Astrocyte of the cerebellum (primary cell): ENCODE measurements at places on chromosomes 1 and 21.

DNA sequence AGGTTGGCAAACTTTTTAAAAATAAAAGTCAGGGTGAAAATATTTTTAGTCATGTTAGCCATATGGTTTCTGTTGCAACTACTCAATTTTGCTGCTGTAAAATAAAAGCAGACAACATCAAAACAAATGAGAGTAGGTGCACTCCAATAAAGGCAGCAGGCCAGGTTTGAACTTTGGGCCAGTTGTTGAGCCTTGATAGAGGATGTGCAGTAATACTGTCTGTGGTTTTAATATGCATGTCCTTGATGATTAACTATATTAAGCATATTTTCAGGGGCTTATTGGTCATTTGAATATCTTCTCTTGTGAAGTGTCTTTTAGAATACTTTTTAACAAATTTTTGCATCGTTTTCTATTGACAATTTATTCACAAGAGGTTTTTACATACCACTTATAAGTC, 1399.9 kb upstream of the B3GALT2 start:
- DNase-seq: no peak

- DNase-seq: no peak
These were observed 109.5 kb downstream of the TBX15 start for GRCh38 chr1:118878661-118879060.

DNA sequence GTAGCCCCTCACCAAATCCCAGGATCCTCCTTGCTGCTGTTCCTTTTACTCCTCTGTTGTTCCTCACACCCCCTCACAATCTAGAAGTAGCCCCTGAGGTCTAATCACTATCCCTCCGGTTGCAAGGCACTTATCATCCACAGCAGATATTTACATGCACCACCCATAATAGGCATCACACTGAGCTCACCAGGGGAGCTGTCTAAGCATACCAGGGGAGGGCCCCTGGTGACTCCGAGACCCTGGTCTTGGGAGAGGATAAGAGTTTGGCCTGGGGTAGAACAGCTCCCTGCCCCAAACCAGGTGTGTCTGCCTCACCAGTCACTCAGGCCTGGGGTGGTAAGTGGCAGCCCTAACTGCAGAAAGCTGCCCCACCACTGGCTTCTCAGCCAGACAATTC, 37.3 kb upstream of the ZC3H12A start:
- no peak for DNase-seq

DNA sequence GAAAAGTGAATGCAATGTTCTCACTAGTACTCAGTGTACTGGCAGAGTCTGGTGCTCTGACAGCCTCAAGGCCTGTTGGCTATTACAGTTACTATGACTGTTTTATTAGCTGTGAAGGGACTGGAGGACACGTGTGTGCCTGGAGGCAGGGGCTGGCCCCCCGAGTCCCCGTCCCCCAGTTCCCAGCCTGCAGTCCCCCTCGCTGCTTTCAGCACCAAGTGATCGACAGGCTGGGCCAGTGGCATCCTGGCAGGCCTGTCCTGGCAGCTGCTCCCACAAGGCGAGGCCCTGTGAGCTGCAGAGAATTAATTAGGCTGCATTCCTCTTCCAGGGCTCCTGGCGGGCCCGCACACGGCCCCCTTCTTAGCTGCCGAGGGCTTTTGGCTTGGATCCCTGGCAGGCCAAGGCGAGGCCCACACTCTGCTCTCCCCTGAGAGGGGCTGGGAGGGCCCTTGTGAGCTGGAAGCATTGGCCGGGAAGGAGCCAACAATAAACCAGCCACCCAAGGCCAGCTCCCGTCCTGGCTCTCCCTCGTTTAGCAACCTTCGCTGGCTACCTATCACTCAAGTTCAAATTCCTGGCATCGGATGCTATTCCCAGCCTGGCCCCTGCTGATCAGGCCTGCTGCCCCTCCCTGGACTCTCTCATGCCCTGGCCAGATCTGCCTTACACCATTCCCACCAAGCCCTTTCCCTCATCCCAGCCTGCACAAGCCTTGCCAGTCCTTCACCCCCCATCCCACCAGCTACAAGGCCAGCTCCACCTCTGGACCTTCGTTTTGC, 9.8 kb downstream of the EDN2 start:
- DNase-seq: no peak

GRCh38 chr1:221992427-221992826, 250.5 kb upstream of the DUSP10 start:
- no peak for DNase-seq

DNA sequence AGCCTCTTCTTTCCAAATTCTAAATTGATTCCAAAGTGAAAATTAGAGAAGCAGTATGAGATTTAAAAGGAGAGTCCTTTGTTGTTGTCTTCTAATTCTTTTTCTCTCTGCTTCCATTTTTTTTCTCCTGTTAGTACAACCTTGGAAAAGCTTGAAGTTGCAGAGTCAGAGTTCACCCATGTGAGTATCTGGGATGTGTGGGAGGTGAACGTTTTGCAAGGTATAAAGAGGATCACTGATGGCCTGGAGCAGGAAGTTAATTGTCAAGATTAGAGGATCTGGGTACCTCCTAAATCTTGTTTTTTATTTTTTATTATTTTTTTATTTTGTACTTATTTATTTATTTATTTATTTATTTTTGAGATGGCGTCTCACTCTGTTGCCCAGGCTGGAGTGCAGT, 7.7 kb upstream of the PSMD4 start:
- no peak for DNase-seq

- no peak for DNase-seq
These were observed 581.8 kb downstream of the PLPP3 start for GRCh38 chr1:55997536-55997935.

- no peak for DNase-seq
These were observed 51.1 kb downstream of the DISP3 start for GRCh38 chr1:11529763-11530730.

- no peak for DNase-seq
These were observed 72.4 kb upstream of the POU3F1 start for GRCh38 chr1:38118976-38119375.

DNA sequence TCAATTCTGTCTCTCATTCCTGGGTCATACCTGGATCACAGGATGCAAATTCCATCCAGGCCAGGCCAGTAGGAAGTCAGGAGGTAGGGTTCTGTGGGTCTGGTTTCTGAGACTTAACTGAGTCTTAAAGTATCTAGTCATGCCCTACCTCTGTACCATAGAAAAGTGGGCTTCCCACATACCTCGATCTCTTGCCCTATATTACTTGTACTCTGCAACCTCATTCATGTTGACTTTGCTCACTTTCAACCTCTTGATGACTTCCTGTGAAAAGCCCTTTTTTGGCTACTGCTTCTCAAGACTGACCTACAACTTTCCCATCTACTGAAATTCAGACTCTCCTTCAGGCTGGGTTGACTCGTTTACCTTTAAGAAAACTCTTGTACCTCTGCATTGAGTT, 128.9 kb upstream of the C8B start:
- DNase-seq: no peak

- DNase-seq: peak; percentile 89
These were observed 61.6 kb downstream of the DHRS3 start for GRCh38 chr1:12556368-12556930.

- DNase-seq: no peak
These were observed 48.1 kb upstream of the DAB1 start for GRCh38 chr1:57471995-57472394.

DNA sequence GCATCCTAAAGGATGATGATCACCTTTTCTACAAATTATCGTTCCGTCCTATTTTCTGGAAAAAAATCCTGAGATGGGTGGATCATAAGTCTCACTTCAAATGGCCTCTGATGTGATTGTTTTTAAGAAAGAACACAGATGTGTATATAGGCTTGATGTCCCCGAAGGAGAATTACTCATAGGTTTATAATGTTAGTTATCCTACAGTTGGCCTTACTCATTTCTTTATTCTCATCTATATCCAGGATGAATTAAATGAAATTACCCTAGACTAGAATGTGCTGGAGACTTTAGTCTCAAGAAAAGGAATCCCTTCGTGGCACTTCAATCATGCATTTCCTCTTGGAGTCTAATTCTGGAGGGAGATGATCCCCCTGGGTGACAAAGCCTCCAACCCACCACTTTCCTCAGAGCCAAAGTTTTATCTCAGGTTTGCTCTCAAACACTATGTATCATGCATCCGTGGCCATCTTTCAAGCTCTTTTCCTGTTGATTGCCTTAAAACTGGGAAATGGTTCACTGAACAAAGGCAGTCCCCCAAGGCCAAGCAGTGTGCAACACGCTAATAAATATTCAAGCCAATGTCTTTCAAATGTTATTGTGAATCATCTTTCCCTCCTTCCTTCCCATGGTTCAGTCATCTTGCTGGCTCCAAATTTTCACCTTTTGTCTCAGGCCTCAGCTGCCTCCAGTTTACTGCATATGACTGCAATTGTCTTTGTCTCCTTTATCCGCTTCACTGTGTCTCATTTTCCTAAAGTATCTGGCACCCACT, 32.5 kb upstream of the SMYD2 start:
- DNase-seq: no peak

DNA sequence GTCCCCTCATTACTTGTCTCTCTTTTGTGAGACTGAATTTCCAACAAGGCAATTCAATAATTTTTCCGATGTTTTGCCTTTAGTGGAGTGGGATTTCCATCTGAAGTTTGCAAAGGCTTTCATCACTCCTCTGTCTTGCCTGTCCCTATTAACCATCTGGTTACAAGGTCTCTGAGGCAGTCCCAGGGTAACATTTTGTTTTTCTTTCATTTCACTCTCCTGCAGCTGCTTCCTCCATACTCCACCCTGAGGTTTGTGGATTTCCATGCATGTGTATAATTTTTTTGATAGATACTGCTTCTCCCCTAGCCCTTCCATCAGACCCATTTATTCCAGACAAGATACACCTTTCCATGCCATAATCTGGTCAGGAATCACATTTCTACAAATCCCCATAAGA, 366.8 kb downstream of the PTBP2 start:
- DNase-seq: no peak
